ENCODE measurements at places on chromosomes 12 and 14. TPM values are rescaled to one million over a fixed set of nuclear protein-coding genes. Genes with fewer than 3 reads are reported as not detected.

The COA8 gene
- 27.5 TPM for total RNA-seq

The CD27 gene
- 39.9 TPM for total RNA-seq

The PAH gene
- total RNA-seq: not detected

The CLEC4C gene
- total RNA-seq: not detected

The RNF34 gene
- 90.1 TPM for total RNA-seq

The FLRT2 gene
- total RNA-seq: not detected

The GLTP gene
- 23.8 TPM for total RNA-seq

The PKP2 gene
- total RNA-seq: not detected

The NKX2-1 gene
- not detected for total RNA-seq

The CABP1 gene
- total RNA-seq: 0.25 TPM

The PTCSC3 gene
- not detected for total RNA-seq

The C14orf39 gene
- total RNA-seq: not detected

The GLT1D1 gene
- total RNA-seq: not detected

The ADCY6 gene
- total RNA-seq: not detected

The GUCY2C gene
- not detected for total RNA-seq

The MYH6 gene
- total RNA-seq: 0.10 TPM

The FAM90A1 gene
- total RNA-seq: 0.20 TPM

The AKAP5 gene
- 0.88 TPM for total RNA-seq
